ENCODE measurements at places on chromosomes 5 and 9.

- DNase-seq, result no peak
These were observed 57.3 kb downstream of the S1PR3 start for GRCh38 chr9:89048616-89049015.

GRCh38 chr9:96116275-96117064, 185.5 kb downstream of the HSD17B3 start:
- DNase-seq, result no peak

DNA sequence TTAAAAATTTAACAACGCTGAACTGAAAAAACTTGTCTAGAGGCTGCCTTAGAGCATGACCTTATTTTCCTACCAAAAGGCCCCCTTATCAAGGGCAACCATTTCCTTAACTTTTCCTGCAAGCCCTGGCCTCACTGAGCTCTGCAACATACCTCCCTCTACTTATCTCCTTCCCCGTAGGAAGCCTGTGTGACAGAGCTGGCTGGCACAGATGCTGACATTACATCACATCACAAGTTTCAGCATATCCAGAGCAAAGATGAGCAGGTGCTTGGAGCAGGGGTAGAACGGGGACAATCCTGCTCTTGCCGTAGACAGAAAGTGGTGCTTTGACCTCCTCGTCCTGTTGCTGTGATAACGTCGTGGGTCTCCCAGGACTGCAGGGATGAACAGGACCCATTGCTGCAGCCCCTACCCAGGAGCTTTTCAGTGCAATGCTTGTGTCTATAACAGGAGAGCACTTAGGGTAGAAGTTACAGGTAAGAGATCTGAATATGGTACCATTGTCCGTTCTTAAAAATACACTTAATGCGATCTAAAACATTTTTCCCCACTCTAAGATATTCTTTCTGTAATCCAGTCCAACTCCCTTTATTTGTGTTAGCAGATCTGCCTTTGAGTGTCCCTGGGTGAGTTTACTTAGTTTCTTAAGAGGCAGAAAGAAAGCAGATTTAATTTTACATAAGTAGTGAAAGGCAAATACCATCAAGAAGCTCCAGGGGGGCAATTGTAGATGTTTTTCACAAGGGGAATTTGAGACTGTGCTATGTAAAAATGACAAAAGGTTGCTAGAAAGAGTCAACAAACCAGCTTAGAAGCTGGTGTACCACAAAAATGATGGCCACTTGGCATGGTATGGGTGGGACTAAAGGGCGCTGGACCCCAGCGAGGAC, 101.9 kb upstream of the EFNA5 start:
- DNase-seq, result no peak

DNA sequence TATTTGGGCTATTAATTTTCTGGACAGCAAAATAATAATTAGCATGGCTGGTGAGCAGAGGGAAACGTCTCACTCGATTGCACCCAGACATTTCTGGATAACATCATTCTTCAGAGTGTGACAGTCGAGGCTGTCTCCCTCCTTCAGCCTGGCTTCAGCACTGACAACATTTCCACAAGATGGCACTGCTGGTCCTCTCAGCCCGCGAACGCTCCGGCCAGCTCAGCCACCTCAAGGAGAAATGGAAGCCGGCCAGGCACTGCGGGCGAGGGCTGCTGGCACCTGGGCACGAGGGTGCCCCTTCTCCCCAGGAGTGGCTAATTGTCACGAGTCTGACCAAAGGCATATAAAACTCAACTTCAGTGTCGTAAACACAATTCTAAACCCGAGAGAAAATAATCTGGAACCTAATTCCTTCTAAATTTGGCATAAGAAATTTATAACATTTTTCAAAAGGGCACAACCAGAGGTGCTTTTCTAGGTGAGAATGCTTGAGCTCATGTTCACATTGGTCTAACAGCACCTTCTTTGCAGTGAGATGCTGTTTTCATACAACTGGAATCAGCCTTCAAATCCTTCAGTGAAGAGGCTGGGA, 65.9 kb downstream of the DAP start:
- DNase-seq, result peak; percentile 76

GRCh38 chr5:78809444-78809843, 160.9 kb upstream of the LHFPL2 start:
- no peak for DNase-seq

DNA sequence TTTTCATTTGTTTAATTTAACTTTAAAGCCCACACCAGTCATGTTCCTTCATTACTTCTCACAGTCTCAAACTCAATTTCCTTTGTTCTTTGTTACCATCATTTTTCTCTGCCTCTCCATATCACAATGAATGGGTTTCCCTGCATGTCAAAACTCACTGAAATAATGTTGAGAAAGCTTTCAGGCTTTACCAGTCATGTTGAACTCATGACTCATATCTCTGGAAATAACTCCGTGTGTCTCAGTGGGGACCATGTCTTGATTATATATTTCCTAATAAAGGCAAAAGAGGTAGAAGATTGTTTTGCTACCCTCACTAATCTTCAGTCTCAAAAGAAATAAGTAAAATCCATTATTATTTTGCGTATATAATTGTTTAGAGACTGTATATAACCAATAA, 231.2 kb downstream of the CHSY3 start:
- DNase-seq, result no peak
